Astrocyte (in vitro differentiated cells and primary cell): ENCODE measurements at places on chromosomes 4 and X. TPM values are rescaled to one million over a fixed set of nuclear protein-coding genes. Genes with fewer than 3 reads are reported as not detected.

UCHL1 gene
- 1,149 and 1,154 TPM in 2 replicates for total RNA-seq

CLDN34 gene
- 0.36 TPM in 1 of 2 replicates, not detected in the other for total RNA-seq

PPP1R2C gene
- not detected in 2 replicates for total RNA-seq

PLK4 gene
- total RNA-seq, result 2.8 and 3.6 TPM in 2 replicates

CPLX1 gene
- 0.41 and 1.9 TPM in 2 replicates for total RNA-seq

TCP11X2 gene
- not detected in 2 replicates for total RNA-seq

RTL5 gene
- 13.2 and 16.1 TPM in 2 replicates for total RNA-seq

DNA sequence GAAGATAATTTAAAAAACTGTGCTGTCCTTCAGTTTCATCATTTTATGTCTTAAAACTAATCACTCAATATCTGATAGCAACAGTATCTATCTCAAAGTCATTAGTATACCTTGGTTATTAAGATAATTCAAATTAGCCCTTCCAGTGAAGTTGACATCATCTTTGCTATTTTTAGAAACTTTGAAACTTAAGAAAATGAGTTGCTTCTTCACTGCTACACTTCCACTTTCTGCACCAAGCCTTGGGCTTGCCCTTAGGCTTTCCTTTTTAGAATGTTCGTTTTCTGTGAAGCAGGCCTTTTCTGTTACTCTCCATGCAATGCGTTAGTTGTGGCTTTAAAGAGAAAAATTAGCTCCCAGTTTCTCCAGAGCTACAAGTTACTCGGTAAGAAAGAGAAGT is 4.4 kb upstream of the VAMP7 start:
- no peak for DNase-seq
- no peaks in the 10 kb centered on the region for H3K36me3 ChIP-seq
- H3K4me3 ChIP-seq, result no peak overlapping the region
- no peaks in the 10 kb centered on the region for H3K4me1 ChIP-seq
- H3K27me3 ChIP-seq, result peaks cover 9% of the 10 kb centered on the region
- H3K27ac ChIP-seq, result no peak overlapping the region

- H3K36me3 ChIP-seq, result no peaks in the 10 kb centered on the region
- H3K27ac ChIP-seq, result no peak overlapping the region
- no peak overlapping the region for H3K4me3 ChIP-seq
- no peaks in the 10 kb centered on the region for H3K27me3 ChIP-seq
- H3K4me1 ChIP-seq, result no peaks in the 10 kb centered on the region
Observed at GRCh38 chr4:133997436-133997835, 204.2 kb downstream of the PABPC4L start.

GRCh38 chrX:28398342-28398741 is 188.9 kb upstream of the IL1RAPL1 start:
- no peaks in the 10 kb centered on the region for H3K27me3 ChIP-seq
- no peak overlapping the region for H3K27ac ChIP-seq
- H3K4me3 ChIP-seq, result no peak overlapping the region
- DNase-seq, result no peak
- H3K4me1 ChIP-seq, result no peaks in the 10 kb centered on the region

DNA sequence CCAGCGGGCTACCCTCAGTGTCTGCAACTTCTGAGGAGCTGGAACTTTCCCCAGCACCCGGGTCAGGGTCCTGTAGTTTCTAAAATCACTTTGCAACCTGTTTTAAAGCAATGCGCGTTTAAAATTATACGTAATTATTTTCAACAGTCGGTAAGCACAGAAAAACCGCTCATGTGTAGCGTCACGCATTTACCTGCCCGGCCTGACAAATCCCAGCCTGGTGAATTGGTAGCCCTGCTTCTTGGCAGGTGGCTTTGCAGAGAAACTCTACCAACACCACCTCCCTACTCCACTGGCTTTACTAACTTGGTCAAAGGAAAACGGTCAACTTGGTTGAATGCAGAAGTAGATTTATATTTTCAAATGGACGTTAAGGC is 640 bp downstream of the BANK1 start:
- H3K27me3 ChIP-seq, result no peaks in the 10 kb centered on the region
- no peaks in the 10 kb centered on the region for H3K4me1 ChIP-seq
- no peaks in the 10 kb centered on the region for H3K36me3 ChIP-seq
- H3K27ac ChIP-seq, result no peak overlapping the region
- no peak for DNase-seq

DNA sequence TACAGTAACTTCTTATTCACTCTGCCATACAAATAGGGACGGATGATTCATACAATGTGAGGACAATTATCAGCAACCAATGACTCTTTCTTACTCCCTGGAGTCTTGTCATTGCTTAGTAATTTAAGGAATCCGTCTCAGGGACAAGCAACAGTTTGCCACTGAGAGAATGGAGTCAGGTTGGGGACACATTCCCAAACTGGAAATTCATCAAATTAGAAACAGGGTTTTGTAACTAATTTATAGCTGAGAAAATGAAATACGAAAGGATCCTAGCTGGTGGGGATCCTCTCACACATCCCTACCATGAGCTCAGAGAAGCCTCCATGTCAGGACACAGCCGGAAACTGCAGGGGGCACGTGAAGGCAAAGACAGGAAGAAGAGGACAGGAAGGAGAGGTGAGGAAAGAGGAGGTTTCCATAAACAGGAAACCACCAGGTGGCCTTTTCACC is 50.4 kb upstream of the KDR start:
- peak overlapping the region; percentile 75 for H3K27ac ChIP-seq
- peak; percentile 79 for DNase-seq
- H3K4me3 ChIP-seq, result peak overlapping the region; percentile 20
- H3K27me3 ChIP-seq, result no peaks in the 10 kb centered on the region
- no peaks in the 10 kb centered on the region for H3K36me3 ChIP-seq
- H3K4me1 ChIP-seq, result peaks cover 36% of the 10 kb centered on the region

DNA sequence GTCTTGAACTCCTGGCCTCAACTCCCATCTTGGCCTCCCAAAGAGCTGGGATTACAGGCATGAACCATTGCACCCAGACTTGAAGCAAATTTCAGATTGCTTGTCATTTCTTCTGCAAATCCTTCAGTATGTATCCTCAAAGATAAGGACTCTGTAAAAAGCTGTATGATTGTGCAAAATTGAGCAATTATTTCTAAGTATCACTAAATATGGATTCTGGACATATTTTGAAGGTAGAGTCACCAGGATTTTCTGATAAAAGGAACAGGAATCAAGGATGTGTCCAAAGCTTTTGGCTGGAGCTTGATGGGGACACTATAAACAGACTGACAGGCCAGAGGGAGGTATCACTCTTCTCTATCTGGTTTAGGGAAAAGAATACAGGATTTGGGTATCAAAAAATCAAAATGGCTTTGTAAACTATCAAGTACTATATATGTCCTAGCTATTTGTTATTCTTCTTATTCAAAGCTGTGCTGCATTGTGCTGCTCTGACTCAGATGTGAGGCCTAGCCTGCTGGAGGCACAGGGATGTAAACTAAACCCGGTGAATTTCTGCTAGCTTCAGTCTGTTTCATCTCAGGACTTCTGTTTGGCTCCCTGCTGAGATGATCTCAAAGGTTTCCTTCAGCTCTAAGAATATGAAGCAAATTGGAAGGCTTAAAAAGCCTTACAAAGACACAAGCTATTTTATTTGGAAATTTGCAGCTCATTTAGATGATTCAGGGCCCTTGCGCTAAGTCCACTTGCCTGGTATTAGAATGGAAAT is 8.3 kb downstream of the RPS4X start:
- DNase-seq, result peak; percentile 52
- no peak overlapping the region for H3K4me3 ChIP-seq
- H3K27ac ChIP-seq, result peak overlapping the region; percentile 79
- no peaks in the 10 kb centered on the region for H3K27me3 ChIP-seq

- no peaks in the 10 kb centered on the region for H3K36me3 ChIP-seq
- DNase-seq, result no peak
- no peaks in the 10 kb centered on the region for H3K4me1 ChIP-seq
- H3K4me3 ChIP-seq, result no peak overlapping the region
Observed at GRCh38 chr4:29762151-29762550, 958.0 kb upstream of the PCDH7 start.

DNA sequence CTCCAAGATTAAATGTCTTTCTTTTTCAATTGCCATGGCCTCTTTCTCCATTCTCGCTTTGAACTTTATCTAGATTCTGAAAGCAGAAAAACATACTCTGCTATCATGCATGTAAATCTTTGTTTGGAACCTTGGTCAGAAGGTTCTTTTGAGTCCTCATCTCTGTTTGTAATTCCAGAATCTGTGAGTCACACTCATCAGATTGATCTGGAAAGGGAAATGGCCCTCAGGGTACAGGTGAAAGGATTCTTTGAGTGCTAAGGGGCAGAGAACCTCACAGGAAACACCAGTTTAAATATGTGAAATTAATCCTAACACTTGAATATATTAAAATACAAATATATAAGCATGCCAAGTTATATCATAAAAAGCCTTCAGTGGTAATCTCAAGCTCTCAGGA is 211.0 kb upstream of the ADGRL3 start:
- H3K36me3 ChIP-seq, result no peaks in the 10 kb centered on the region
- DNase-seq, result no peak
- H3K4me1 ChIP-seq, result no peaks in the 10 kb centered on the region
- H3K4me3 ChIP-seq, result no peak overlapping the region
- H3K27ac ChIP-seq, result no peak overlapping the region

DNA sequence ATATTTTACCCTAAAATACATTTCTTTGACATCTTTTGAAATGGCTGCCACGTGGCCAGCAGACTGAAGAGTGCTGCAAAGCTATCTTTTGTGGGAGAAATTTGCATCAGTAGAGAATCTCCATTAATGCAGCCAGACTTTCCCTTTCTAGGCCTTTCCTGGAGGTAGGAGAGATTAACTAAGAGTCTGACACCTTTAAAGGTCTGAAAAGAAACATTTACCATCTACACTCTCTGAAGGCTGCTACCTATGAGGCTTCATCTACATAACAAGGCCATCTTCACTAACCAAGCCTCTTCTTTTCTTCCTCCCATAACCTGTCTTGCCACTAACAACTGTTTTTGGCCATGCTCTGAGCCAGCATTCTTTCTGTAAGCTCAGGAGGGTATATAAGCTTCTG is 17.8 kb upstream of the SPRY1 start:
- no peak for DNase-seq
- no peaks in the 10 kb centered on the region for H3K36me3 ChIP-seq
- no peaks in the 10 kb centered on the region for H3K27me3 ChIP-seq
- no peaks in the 10 kb centered on the region for H3K4me1 ChIP-seq
- no peak overlapping the region for H3K4me3 ChIP-seq

- H3K4me1 ChIP-seq, result no peaks in the 10 kb centered on the region
- no peak for DNase-seq
- H3K27ac ChIP-seq, result no peak overlapping the region
- H3K4me3 ChIP-seq, result no peak overlapping the region
- no peaks in the 10 kb centered on the region for H3K27me3 ChIP-seq
- H3K36me3 ChIP-seq, result no peaks in the 10 kb centered on the region
Observed at GRCh38 chrX:81586096-81586495, 384.2 kb downstream of the SH3BGRL start.

GRCh38 chrX:45889471-45889870 is 655.8 kb downstream of the ZNF674 start:
- H3K27me3 ChIP-seq, result no peaks in the 10 kb centered on the region
- no peaks in the 10 kb centered on the region for H3K36me3 ChIP-seq
- no peak overlapping the region for H3K4me3 ChIP-seq
- no peak overlapping the region for H3K27ac ChIP-seq
- DNase-seq, result peak; percentile 51
- H3K4me1 ChIP-seq, result peaks cover 2% of the 10 kb centered on the region

DNA sequence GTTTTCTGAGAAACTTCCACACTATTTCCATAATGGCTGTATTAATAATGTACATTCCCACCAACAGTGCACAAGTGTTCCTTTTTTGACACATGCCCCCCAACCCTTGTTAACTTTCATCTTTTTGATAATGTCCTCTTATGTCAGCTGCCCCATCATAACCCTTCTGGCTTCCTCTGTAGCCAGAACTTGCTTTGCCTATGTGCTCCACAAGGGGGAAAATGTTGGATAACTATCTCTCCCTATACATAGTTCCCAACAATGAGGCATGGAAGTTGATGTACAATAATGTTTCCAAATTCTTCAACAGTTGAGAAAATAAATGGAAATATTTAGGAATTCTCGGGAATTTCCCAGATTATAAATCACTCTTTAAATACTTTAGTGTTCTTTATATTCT is 142.9 kb downstream of the ASB9 start:
- no peak for DNase-seq
- H3K36me3 ChIP-seq, result no peaks in the 10 kb centered on the region
- no peaks in the 10 kb centered on the region for H3K27me3 ChIP-seq
- H3K4me1 ChIP-seq, result no peaks in the 10 kb centered on the region
- H3K4me3 ChIP-seq, result no peak overlapping the region

- no peaks in the 10 kb centered on the region for H3K36me3 ChIP-seq
- peak; percentile 83 for DNase-seq
- H3K27ac ChIP-seq, result peak overlapping the region; percentile 12
- H3K4me1 ChIP-seq, result peaks cover 24% of the 10 kb centered on the region
Observed at GRCh38 chr4:101277671-101278070, 69.7 kb downstream of the PPP3CA start.

DNA sequence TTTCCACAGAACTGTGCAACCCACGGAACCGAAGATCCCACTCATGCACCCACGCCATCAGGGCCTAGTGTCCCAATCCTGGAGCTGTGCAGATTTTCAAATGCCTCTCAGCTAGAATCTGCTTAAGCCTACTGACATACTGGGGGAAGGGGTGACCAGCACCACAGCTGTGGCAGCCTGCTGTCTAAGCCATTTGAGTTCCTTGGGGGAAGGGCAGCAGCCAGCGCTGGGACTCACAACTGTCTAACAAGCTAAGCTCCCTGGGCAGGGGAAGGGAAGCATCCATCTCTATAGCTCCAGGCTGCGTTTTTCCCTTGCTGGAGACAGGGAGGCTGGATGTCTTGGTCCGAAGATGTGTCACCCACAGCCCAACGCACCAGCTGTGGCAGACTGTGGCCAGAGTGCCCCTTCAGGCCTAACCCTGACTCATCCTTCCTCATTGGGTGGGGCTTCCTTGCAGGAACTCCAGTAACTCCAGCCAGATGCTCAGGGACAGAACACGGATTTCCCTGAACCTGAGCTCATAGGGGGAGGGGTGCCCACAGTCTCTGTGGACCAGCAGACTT is 194.8 kb downstream of the CHRDL1 start:
- H3K27ac ChIP-seq, result no peak overlapping the region
- H3K27me3 ChIP-seq, result no peaks in the 10 kb centered on the region
- no peaks in the 10 kb centered on the region for H3K36me3 ChIP-seq
- DNase-seq, result no peak

GRCh38 chrX:20653070-20653469 is 386.4 kb upstream of the RPS6KA3 start:
- no peaks in the 10 kb centered on the region for H3K4me1 ChIP-seq
- DNase-seq, result peak; percentile 12
- H3K36me3 ChIP-seq, result no peaks in the 10 kb centered on the region
- H3K4me3 ChIP-seq, result no peak overlapping the region
- H3K27ac ChIP-seq, result no peak overlapping the region
